Bronchial epithelial cell (primary cell): ENCODE measurements at places on chromosomes 11 and 22. TPM values are rescaled to one million over a fixed set of nuclear protein-coding genes. Genes with fewer than 3 reads are reported as not detected.

- DNase-seq: peak; percentile 29
Measured at GRCh38 chr11:131186629-131187101, 183.8 kb upstream of the NTM start.

DNA sequence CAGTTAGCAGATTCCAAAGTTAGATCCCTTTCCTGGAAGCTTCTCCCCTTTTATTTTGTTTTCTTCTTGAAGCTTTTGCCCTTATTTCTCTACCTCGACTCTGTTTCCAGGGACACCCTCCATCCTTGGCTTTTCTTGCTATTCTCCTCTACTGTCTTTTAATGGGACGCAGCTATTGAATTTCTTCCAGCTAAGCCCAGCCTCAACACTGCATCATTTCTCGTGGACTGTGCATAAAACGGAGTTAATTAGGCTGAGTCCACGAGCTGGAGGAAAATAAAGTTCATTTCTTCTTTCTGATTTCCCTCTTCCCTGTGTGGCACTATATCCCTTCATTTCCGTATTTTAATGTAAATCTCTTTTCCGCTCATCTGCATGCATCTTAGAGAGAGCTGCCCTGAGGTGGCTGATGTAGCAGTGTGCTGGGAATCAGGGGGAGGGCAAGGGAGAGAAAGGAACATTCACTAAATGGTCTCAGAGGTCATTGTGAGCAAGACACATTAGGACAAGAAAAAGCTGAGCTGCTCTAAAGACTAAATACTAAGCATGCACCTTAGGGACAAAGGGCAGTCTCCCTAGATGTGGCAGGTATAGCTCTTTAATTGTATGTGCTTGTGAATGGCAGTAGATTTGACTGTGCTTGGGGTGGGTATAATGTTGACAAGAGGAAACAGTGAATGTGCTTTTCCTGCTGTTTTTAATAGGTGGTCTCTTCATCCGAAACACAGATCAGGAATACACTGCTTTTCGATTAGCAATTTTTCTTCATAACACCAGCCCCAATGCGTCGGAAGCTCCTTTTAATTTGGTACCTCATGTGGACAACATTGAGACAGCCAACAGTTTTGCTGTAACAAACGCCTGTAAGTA is 1.9 kb downstream of the GRIA4 start:
- no peak for DNase-seq

DNA sequence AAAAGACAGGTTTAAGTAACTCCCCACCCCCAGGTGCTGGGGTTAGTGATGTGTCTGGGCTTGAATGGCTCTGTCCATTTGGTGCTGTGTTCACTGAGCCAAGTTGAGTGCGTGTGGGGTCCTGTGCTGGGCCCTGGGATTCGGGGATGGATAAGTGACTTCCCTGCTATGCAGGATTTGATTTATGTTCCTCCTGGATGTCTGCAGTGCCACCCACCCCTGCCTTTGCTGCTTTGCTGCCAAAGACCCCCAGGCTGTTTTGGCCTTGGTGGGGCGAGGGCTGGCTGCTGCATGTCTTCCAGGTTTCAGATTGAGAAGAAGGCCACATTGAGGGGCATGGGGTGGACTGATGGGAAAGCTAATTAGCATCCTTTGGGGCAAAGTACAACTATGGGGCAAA is 77.9 kb upstream of the PARVG start:
- no peak for DNase-seq

- peak; percentile 88 for DNase-seq
Measured at GRCh38 chr11:34263441-34264091, 94.2 kb downstream of the ABTB2 start.

- no peak for DNase-seq
Measured at GRCh38 chr11:85767246-85767945, 43.5 kb downstream of the SYTL2 start.

Gene ADM
- 169 and 210 TPM in 2 replicates for total RNA-seq

Gene MPZL3
- 34.8 and 81.4 TPM in 2 replicates for total RNA-seq

Gene PRRG4
- 3.7 and 7.7 TPM in 2 replicates for total RNA-seq

Gene MS4A8
- not detected in 2 replicates for total RNA-seq

Gene CRKL
- 64.8 and 72.9 TPM in 2 replicates for total RNA-seq
